ENCODE measurements at places on chromosomes 13 and 19.

DNA sequence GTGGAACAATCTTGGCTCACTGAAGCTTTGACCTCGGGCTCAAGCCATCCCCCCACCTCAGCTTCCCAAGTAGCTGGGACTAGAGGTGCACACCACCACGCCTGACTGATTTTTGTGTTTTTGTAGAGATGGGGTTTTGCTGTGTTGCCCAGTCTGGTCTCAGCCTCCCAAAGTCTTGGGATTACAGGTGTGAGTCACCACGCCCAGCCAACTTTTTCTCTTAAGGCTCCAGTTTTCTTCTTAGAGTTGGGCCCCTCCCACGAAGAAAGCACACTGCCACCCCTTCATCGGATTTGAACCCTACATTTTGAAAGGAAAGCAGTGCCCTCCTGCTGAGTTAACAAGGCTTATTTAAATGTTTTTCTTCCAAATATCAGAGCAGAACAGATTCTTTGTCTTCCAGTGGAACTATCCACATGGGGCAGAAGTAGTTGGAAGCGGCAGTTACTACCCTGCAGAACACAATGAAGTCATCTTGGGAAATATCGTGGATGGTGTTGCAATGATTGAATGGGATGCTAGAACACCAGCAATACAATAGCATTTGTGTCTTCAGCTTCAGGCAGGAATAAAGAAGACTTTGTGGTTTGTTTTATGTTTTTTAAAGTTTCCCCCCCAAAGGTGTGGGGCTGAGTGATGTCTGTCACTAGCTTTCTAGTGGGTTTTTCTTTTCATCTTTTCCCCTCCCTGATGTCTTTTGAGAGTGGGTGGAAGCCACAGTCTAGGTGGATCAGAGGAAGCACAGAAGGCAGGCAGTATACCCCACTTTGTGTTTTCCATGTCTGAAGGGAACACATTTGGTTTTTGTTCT lies 8.9 kb downstream of the ACTN4 start:
- DNase-seq, result no peak

DNA sequence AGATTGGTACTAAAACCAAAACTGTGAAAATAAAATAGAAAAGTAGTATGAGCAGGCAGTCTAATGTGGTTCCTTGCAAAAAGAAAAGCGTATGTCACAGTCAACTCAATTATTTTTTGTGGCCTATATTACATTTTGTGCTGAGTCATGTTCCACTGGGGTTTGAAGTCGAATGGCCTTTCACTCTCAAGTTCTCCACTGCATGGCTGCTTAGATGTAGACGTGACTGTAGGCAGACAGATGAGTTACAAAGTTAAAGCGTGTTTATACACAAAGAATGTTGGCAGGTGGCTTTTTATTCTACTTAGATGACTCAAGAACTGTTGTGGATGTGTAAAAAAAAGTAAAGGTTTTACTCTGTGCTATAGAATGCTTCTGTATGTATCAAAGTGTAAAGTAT lies 133.9 kb downstream of the SLITRK6 start:
- no peak for DNase-seq

DNA sequence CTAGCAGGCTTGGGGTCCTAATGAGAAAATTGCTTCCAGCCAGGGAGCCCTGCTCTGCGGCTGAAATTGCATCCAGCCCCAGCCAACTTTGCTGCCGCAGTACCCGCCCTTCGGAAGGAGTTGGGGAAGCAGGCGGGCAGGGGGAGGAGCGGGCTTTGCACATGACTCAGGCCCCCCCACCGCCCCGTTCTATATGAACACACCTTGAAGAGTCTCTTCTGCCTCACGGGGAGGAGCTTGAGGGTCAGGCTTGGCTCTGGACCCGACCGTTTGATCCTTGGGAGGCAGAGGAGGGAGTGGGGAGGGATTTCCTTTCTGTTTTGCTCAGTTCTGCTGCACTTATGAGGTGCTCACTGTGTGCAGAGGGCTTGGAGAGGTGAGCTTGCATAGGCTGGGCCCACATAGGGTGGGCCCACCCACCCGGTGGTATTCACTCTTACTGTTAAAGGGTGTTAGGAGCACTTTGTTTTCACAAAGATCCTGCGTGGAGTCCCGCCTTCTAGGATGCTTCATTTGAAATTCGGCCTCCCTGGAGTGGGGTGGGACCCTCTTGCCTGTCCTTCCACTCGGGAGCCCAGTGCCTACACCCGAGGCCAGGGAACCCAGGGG lies 46.5 kb downstream of the LYL1 start:
- DNase-seq, result peak; percentile 68

GRCh38 chr13:67229481-67230403 lies at the start of gene PCDH9:
PCDH9 (minus strand) TSS chr13:67230336; CDS start chr13:67228440, 1,896 bp downstream.
- peak; percentile 91 for DNase-seq

DNA sequence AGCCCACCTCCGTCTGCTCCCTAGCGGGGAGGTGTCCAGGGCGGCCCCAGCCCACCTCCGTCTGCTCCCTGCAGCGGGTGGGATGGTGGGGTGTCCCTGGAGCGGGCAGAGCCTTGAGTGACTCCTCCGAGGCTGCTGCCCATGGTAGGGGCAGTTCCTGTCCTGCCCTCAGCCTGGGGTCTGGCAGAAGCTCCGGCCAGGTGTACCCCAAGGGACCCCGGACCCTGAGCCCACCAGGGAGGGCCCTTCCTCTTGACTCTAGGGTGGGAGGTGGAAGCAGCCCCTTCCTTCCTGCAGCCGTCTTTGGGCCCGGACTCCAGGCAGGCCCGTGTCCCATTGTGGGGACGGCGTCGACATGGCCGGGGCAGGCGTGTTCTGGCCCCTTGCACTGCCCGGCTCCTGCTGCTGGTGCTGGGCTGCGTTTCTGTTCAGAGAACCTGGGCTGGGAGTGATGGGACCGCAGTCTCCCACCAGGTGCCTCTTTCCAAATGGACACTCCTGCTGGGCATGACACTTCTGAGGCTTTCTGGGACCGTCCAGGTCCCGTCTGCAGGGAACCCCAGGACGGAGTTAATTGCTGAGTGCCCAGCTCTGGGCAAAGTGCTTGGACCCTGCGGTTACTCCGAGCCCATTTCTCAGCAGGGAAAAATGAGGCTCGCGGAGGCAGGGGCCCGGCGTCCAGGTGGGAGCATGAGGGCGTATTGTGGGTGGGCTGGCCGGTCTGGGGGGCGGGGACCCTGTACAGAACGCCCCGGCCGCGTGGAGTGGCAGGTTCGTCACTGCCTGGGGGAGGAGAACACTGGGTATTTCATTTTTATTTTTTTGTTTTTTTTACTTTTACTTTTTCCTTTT lies 19.8 kb downstream of the ARID3A start:
- DNase-seq, result no peak
